ENCODE measurements at places on chromosomes 16 and 17. TPM values are rescaled to one million over a fixed set of nuclear protein-coding genes. Genes with fewer than 3 reads are reported as not detected.

The MRPS34 gene
- total RNA-seq: 89.5 TPM

The CFAP52 gene
- total RNA-seq: not detected

The ATP6V0A1 gene
- 102 TPM for total RNA-seq

The TMEM235 gene
- not detected for total RNA-seq

The RNF40 gene
- total RNA-seq: 62.8 TPM

The PPP1R27 gene
- not detected for total RNA-seq

The CCDC78 gene
- total RNA-seq: 8.0 TPM

The ATP2A1 gene
- 1.2 TPM for total RNA-seq

The SLC43A2 gene
- 11.5 TPM for total RNA-seq

The NEK8 gene
- 5.5 TPM for total RNA-seq

The BEAN1 gene
- total RNA-seq: 1.3 TPM

The KIF19 gene
- total RNA-seq: not detected

The CD300LB gene
- total RNA-seq: not detected

The KCNJ16 gene
- total RNA-seq: not detected

The PNPO gene
- 89.5 TPM for total RNA-seq

The NXN gene
- 126 TPM for total RNA-seq

The MYL11 gene
- total RNA-seq: not detected

The KRTAP1-5 gene
- total RNA-seq: 0.17 TPM

The TM4SF5 gene
- not detected for total RNA-seq

The TELO2 gene
- total RNA-seq: 37.7 TPM

The ABCA6 gene
- total RNA-seq: 5.0 TPM

The FNDC8 gene
- total RNA-seq: not detected

The SAMD14 gene
- total RNA-seq: not detected

The CHST4 gene
- 0.17 TPM for total RNA-seq

The CDH8 gene
- 6.0 TPM for total RNA-seq

The APOBR gene
- 0.09 TPM for total RNA-seq

The GCGR gene
- not detected for total RNA-seq

The C17orf100 gene
- total RNA-seq: 0.67 TPM

The OR2C1 gene
- total RNA-seq: not detected

The RHBDL1 gene
- total RNA-seq: 3.2 TPM

The TPSD1 gene
- total RNA-seq: not detected

The C16orf74 gene
- total RNA-seq: 19.7 TPM

The HSD17B2 gene
- total RNA-seq: 1.3 TPM

The PIK3R5 gene
- not detected for total RNA-seq

The CHST6 gene
- total RNA-seq: 2.4 TPM

The VAT1L gene
- not detected for total RNA-seq

The EVI2A gene
- total RNA-seq: not detected
